Stimulated activated CD8-positive, alpha-beta memory T cell treated with anti-CD3 and anti-CD28 coated beads, Interleukin-7, amount 100 ng/mL, for 1 hour (primary cell): ENCODE measurements at places on chromosomes 12 and 14.

DNA sequence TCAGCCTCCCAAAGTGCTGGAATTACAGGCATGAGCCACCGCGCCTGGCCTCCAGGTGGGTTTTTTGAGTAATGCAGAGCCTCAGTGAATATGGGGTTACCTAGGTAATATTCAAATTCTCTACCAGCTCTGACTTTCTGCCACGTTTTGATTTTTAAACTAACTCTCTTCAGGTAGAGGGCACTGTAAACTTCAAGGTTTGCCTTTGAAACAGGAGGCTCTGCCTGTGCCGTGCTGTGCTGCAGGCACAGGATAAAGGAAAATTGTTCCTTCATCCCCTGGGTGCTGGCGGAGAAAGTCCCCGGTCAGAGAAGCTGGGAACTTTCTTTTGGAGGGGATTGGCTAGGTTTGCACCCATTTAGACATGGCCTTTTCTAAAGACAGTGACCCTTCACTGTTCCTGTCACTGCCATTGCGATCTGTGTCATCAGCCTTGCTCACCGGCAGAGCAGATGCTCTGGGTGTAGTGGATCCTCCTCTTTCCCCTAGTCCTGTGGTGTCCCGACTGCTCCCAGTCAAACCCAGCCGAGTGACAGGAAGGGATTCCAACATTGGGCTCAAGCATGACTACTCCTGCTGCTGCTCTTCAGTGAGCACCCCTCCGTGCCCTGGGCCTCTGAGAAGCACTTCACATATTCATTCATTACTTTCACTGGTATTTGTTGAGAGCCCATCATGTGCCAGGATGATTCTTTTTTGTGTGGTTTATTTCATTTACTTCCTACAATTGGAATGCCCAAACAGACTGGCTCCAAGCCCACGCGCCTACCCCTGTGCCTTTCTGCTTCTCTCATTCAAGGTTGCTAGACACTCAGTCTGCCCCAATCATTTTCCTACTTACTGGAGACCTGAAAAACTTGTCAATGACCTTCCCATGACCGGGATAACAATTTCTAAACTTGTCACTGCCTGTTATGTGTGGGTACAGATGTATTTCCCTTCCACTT lies 103.6 kb downstream of the TMEM30B start:
- DNase-seq = no peak

DNA sequence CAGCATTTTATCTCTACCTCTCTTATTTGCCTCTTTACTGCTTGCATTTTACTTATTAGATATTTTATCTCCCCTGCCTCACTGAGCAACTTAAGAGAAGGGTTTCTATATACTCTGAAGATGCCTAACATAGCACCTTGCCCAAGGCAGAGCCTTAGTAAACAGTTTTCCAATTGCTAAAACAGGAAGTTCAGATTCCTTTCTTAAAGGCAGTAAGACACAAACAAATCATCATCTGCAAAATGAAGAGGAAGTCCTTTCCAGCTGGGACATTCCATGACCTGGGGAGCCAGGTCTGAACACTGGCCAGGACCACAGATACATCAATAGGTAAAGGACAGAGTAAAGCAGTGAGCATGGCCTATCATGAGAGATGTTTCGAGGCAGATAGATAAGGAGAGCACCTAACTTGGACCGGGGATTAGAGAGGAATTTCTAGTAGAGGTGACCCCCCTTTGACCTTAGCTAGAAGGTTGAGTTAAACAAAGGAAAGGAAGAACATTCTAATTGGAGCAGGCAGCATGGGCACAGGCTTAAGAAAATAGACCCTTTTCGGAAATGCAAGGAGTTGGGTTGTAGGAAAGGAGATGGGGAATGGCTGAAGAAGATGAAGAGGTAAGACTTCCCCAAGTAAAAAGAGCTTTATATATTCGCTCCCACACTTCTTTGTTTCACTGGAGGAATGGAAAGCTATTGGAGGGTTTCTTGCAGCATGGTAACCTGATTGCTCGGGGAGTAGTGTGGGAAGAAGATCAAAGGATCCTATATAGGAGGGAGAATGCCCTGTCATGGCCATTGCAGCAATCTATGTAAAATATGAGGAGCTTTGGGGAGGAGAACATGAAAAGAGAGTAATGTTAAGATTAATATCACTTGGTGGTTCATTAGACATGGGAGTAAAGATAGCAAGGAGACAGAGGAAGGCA lies 94.8 kb downstream of the PHLDA1 start:
- no peak for DNase-seq

DNA sequence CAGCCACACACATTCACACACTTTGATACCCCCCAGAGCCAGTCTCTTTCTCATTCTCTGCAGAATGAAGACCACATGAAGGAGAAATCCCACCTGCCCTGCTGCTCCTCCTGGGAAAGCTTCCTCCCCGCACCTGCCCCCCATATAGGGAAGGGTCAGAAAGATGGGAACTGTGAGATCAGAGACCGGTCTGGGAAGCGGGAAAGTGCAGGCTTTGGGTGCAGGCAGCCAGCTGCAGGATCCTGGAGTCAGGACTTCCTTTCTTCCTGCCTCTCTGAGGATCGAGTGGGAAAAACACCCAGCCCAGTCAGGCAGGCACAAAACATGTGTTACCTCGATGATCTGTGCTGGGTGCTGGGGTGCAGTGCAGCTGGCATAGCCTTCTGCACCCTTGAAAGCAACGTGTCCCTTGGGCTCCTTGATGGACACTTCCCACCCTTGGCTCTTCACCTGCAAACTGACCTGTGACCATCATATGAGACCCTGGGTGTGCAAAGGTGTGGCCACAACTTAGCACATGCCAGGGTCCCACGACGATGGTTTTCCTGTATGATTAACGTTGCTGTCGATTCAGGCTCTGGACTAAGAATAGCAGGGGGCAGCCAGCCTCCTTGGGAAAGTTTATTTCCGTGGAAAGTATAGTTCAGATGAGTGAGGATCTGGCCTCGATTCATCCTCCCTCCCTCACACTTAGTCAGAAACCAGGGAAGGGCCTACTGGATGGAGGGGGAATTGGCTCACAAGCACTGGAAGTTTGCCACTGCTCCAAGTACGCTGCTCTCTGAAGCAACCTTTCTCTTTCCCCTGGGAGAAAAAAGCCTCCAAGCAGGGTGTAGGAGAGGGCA lies 105.4 kb upstream of the MED13L start:
- DNase-seq = no peak

DNA sequence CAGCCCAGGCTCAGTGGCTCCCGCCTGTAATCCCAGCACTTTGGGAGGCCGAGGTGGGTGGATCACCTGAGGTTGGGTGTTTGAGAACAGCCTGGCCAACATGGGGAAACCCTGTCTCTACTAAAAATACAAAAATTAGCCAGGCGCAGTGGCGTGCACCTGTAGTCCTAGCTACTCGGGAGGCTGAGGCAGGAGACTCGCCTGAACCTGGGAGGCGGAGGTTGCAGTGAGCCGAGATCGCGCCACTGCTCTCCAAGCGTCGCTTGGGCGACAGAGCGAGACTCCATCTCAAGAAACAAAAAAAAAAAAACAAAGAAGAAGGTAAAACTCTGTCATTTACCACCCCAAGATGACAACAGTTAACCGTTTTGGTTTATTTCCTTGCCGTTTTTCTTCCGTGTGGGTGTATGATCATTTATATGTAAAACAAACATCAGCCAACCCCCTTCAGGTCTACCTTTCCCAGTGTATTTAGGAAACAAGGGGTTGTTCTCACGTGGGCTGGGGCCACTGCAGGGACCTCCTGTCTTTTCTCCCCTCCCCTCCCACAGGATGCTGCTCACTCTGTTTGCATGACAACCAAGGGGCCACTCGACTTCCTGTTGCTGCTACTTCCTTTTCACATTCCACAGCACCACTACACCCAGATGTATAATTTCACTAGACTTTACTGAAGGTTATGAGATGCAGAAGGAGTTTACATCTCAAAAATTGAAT lies 13.6 kb downstream of the TTC9 start:
- no peak for DNase-seq

GRCh38 chr12:87136330-87136976 lies 880.3 kb upstream of the MGAT4C start:
- no peak for DNase-seq

- no peak for DNase-seq
These were observed 241.4 kb upstream of the PDZRN4 start for GRCh38 chr12:40946612-40947194.

DNA sequence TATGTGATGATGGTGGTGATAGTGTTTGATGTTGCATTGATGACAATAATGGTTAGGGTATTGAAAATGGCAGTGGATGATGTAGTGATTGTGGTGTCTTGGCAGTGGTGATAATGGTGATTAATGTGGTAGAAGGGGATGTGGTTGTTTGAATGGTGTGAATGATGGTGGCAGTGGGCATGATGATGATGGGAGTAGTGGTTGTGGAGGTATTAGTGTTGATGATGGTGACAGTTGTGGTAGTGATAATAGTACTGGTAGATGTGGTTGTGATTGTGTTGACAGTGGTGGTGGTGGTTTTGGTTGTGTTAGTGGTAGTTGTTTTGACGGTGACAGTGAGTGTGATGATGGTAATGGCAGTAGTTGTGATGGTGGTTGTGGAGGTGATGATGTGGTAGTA lies 1049.0 kb downstream of the VRK1 start:
- no peak for DNase-seq

DNA sequence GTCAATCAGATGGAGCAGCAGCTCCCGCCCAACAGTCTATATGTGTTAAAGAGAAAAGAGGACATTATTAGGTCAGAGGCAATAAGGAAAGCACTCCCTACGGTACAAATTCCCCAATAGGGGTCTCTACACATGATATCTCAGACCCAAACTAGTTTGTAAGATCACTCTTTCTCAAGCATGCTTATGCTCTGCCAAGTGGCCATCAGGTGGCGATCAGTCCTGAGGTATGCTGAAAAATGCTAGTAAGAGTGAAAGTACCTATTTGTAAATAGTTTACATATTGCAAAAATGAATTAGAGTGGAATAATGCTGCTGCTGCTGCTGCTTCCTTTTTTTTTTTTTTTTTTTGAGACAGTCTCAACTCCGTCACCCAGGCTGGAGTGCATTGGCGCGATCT lies 61.0 kb downstream of the CPM start:
- no peak for DNase-seq

DNA sequence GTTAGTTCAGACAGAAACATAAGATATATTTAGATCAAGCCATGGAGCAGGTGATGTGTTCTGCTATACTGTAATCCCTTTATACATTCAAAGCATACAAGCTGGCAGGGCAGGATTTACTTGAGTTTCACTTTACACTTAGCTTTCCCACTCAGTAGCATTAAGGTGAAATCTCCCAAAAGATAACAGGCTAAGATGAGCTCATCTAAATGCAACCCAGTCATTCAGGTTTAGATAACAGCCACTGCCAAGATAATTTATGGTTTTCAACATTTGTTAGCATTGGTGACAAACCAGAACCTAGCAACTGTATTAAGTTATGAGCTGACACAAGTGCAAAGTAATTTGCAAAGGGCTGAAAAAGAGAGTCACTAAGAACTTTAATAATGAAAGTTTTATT lies 925.1 kb upstream of the ATXN7L3B start:
- no peak for DNase-seq
